ENCODE measurements at places on chromosomes 5 and 9. TPM values are rescaled to one million over a fixed set of nuclear protein-coding genes. Genes with fewer than 3 reads are reported as not detected.

PAEP gene
- total RNA-seq = 3.0 TPM

PCDHGA5 gene
- total RNA-seq = 4.8 TPM

GRCh38 chr5:132489051-132489770, 1.4 kb downstream of the IRF1 start:
- no peak for DNase-seq

GRCh38 chr9:104074876-104075275, 19.2 kb upstream of the SMC2 start:
- no peak for DNase-seq
